SW 1271 (cell line): ENCODE measurements at places on chromosomes 7 and 10.

DNA sequence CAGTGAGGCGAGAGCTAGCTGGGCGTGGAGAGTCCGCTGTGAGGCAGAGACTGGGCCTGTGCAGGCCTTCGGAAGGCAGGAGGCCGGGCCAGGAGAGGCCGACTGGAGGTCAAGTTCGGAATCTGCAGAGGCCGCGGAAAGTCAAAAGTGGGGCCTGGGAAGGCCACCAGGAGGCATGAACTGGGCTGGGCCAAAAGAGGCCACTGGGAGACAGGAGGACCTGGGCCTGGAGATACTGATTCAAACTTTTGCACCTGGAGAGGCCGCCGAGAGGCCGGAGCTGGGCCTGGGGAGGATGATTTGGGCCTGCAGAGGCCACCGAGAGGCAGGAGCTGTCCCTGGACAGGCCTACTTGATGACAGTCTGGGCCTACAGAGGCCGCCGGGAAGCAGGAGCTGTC lies 321.8 kb downstream of the ZNF479 start:
- DNase-seq, result no peak

GRCh38 chr10:14198078-14198477 lies 132.6 kb downstream of the FRMD4A start:
- DNase-seq, result no peak

DNA sequence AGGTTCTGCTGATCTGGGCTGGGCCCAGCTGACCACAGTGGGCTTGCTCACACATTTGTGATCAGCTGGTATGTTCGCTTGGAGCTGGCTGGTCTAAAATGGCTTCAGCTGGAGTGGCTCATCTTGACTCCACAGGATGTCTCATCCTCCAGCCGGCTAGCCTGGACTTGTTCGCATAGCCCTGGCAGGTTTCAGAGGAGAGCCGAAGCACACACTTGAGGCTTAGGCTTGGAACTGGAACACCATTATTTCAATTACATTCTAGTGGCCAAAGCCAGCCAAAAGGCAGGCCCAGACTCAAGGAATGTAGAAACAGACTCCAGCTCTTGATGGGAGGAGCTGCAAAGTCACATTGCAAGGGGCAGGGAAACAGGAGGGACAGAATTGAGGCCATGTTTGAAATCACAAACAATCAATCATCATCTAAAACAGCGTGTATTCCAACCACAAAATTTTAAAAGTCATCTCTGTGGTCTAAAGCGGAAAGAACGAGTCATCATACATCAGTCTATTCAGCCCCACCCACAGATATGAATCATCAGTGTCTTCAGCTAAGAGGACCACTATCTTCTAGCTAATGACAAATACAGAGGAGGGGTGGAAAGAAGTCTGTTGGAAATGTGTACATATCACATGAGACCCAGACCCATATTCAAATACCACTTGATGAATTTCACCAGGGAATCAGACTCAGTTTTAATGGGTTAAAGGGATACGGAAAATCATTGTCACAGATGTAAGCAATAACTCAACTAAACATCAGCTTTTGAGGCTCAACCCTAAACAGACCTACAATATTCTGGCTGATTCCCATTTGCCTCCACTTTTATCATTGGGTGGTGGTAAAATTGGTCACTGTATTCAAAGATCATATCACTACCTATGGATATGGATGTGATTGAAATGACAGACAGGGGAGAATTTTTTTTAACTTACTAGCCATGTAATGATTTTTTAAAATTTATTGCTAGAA lies 139.0 kb upstream of the MKLN1 start:
- DNase-seq, result peak; percentile 99

DNA sequence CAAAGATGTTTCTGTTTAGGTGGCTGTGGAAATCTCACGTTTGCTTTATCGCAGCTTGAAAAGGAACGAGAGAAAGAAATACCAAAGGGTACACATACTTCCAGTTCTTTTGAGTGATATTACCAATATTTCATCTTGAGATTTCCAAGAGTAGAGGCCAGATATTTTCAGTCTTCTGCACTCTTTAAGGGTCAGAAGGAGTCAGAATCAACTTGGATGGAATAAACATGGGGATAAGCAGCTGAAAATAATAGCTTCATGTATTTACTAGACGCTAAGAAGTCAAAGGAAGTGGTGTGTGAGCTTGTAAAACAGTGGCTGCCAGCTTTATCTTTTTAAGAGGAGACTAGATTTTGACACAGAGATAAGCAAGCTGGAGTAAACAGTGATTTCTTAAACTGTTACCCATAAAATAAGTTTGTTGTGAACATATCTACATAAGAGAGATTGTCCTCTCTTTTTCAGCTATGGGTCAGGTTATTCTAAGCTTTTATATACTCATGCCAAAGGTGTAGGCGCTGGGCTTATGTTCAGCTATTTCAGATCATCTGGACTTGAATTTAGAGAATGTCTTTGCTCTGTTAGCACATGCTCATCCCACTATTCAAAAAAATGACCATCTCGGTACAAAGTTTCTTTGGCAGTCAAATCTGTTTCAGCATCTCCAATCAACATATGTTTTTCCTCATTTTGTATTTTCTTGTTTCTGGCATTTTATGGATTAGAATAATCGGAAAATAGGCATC lies 170.8 kb upstream of the TCF7L2 start:
- DNase-seq, result no peak

DNA sequence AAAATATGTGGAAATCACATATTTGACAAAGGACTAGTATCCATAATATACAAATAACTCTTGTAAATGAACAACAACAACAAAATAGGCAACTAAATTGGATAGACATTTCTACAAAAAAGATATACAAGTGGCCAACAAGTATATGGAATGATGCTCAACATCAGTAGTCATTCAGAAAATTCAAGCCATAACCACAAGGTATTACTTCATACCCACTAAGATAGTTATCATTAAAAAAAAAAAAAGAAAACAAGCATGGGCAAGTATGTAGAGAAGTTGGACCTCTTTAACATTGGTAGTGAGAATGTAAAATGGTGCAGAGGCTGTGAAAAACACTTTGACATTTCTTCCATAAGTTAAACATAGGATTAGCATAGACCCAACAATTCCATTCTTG lies 80.8 kb downstream of the CYP26A1 start:
- DNase-seq, result no peak

GRCh38 chr10:122239578-122240257 lies 31.4 kb upstream of the BTBD16 start:
- DNase-seq, result no peak

DNA sequence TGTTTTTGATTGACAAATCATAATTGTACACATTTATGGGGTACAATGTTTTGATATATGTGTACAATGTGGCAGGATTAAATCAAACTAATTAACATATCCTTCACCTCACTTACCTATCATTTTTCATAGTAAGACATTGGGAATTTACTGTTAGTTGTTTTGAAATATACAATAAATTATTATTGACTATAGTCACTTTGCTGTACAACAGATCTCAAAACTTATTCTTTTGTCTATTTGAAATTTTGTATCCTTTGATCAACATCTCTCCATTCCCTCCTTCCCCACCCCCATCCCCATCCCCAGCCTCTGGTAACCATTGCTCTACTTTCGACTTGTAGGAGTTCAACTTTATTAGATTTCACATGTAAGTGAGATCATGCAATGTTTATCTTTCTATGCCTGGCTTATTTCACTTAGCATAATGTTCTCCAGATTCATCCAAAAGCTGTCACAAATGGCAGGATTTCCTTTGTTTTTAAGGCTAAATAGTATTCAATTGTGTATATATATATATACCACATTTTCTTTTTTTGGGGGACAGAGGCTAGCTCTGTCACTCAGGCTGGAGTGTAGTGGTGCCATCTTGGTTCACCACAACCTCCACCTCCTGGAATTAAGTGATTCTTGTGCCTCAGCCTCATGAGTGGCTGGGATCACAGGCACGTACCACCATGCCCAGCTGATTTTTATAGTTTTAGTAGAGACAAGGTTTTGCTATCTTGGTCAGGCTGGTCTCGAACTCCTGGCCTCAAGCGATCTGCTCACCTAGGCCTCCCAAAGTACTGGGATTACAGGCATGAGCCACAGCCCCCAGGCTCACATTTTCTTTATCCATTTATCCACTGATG lies 23.3 kb upstream of the SLC26A5 start:
- no peak for DNase-seq

DNA sequence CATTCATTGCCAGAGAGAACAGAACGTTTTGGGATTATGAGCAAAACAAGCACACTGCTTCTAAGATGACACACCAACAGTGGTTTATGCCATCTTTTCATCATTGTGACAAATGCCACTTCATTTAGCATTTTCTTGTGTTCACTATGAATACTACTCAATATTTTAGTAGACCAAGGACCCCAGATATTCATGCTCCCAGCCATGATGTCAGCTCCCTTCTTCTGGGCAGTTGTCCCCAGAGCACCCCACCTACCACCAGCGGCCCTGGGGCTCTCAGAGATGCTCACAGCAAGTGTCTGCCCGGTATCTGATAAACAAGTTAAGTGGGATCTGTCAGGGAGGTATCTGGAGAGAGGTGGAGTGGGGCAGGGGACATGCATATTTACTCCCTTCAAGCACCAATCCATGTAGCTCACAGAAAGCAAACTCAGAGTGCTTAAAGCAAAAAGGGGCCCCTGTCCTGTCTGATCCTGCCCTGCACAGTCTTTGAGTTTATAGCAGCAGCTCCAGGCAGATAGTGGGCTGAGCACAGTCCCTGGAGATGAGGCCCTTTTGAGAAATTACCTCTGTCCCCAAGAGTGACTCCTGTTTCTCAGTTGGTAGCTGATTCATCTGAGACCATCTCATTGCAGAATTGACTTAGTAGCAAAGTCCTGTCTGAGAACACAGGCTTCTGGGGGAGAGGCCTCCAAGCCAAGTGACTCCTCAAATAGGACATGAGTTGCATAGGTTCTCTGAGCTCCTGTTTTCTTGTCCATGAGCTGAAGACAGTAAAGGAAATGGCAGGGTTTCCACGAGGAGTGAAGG lies 281.8 kb upstream of the KLF6 start:
- no peak for DNase-seq

DNA sequence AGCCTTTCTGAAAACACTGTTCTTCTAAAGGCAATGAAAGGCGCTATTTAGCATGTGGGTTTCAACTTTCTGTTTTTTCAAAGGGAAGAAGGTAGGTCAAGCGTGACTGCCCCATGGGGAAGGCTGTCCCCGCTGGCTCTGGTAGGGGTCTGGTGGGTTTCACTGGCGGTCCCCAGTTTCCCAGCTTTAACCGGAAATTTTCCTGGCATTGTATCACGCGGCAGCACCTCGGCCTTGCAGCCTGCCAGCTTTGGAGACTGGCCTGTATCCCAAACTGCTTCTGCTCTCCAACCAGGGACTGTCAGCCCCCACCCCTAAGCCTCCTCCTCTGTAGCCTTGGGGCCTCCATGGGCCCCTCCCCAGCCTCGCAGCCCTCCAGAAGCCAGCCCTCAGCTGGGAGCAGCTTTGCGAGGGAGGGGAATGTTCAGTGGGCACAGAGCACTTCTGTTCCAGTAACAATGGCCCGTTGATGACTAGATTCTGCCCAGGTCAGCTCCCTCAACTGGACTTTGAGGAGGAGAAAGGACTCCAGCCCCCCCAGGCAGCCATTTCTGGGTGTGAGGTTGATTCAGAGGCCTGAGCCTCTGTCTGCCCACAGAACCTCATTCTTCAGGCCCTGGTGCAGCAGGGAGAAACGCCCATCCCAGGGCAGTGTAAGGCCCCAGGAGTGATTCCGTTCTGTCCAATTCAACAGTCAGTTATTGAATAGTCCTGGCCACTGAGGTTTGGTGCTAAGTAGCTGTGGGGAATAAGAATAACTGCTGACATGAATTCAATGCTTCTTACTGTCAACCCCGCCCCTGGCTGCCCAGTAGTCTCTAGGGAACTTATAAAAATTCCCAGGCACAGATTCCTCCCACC lies 17.1 kb downstream of the CHST3 start:
- DNase-seq, result no peak
